ENCODE measurements at places on chromosomes 2 and 18.

- DNase-seq: no peak
Measured at GRCh38 chr2:39860538-39860937, 81.5 kb upstream of the THUMPD2 start.

- DNase-seq: peak; percentile 15
Measured at GRCh38 chr18:63604791-63605567, 17.8 kb downstream of the SERPINB13 start.

- DNase-seq: no peak
Measured at GRCh38 chr2:217671871-217672270, 330.9 kb downstream of the TNS1 start.

- DNase-seq: no peak
Measured at GRCh38 chr2:65053199-65053598, 3.0 kb upstream of the CEP68 start.

GRCh38 chr18:62554061-62554815 is 31.4 kb downstream of the ZCCHC2 start:
- no peak for DNase-seq

DNA sequence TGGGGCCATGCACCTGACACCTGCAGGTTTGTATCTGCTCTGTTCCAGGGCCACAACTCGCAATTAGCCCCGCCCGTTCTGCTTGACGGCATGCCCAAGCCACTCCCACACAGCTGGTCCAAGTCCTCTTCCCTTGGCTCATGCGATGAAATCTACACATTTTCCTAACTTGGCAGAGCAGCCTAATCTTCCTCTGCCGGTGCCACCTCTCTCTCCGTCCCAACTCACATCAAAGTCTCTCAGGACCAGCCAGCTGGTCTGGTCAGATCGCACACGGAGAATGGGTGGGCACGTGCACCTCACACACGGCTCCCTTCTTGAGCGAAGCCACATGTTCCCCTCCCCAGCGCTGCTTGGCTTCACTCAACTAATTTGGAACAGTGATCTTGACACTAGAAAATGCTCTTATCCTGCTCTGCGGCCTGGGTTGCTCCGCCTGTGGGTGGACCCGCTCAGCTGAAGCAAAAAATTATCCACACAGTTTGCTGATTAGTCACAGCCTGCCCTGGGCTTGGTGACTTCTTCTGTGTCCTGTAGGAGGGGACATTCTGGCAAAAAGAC is 176.7 kb downstream of the NRP2 start:
- DNase-seq: no peak

- peak; percentile 73 for DNase-seq
Measured at GRCh38 chr18:26540043-26540628, 8.2 kb downstream of the KCTD1 start.

DNA sequence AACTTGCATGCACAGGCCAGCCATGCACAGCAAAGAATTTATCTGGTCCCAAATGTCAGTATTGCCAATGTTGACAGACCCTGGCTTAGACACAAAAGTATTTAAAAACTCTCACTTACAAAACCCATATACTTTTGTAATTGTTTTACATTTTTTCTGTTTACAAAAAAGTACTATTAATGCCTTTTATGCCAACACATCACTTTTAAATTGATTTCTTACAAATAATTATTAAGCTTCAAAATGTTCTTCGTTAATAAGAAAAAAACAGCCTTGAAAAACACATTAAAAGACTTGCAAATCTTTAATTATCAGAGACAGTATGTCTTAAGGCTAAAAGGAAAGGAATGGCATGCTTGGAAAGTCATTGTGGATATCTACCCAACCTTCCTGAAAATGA is 181.3 kb upstream of the TWIST2 start:
- DNase-seq: no peak

GRCh38 chr18:23225503-23225902 is 90.2 kb downstream of the CABLES1 start:
- DNase-seq: peak; percentile 97

- DNase-seq: no peak
Measured at GRCh38 chr2:32812316-32812715, 134.4 kb upstream of the LTBP1 start.

- no peak for DNase-seq
Measured at GRCh38 chr2:98388081-98388480, 41.8 kb downstream of the CNGA3 start.

GRCh38 chr18:45464619-45465018 is 150.7 kb upstream of the SLC14A2 start:
- DNase-seq: no peak

DNA sequence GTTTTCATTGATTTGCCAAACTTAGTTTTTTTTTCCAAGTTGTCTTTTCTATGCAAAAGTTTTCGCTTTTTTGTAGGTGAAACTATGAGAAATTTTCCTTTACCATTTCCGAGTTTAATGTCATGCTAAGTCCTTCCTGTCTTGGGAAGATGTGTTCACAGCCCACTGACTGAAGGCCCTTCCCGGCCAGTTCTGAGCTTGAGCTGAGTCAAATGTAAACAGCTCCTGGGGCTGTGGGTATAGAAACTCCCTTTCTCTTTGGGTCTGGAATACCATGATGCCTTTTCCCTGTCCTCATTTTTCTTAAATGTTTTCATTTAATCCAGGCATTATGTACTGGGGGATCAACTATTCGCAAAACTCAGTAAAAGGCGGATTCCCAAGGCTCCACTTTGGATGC is 69.8 kb upstream of the IL1R1 start:
- DNase-seq: no peak

- no peak for DNase-seq
Measured at GRCh38 chr2:58601017-58601416, 359.9 kb upstream of the FANCL start.

DNA sequence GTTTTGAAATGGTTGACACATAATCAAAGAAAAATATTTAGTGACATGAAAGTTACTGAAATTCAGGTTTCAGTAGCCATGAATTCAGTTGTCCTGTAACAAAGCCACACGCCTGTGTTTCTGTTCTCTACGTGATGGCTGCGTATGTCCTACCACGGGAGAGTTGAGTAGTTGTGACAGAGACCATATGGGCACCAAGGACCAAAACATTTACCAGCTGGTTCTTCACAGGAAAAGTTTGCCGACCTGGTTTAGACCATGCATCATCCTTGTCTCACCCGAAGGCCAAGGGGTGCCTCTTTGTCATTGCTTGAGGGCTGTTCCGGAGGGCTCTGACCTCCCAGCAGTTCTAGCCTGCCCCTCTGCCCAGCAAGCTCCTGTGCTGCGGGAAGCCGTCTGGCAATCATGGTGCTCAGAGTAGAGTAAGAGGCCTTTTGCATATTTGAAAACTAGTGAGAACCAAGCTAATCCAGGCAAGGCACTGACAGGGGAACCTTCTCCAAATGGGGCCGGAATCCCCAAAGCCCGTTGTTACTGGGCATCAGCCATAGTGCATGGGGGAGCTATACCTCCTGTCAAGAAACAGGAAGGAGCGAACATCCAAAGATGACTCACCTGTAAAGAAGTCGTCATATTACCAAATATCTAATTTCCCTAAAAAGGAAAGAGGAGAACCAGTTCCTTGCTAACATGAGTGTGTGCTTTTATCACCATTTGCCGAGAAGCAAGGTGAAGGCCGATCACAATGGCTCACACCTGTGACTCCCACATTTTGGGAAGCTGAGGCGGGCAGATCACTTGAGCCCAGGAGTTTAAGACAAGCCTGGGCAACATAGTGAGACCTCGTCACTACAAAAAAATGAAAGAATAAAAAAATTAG is 92.6 kb upstream of the RAB12 start:
- no peak for DNase-seq

GRCh38 chr2:8300216-8300615 is 381.6 kb upstream of the ID2 start:
- DNase-seq: no peak

DNA sequence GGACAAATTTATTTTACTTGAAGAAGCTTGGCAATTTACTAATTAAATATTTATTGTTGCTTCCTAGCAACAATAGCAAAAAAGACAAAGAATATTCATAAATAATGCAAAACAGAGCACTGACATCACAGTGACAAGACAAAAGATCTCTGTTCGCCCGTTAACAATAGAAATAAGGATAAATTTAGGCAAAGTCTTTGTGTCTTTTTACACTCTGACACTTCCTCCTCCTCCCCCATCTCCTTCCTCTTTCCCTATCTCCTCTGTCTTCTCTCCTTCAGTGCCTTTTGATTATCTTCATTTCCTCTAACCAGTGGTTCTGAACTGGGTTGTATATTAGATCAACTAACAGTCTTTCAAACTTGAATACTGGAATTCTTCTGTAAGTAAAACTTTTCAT is 808.4 kb downstream of the ERBB4 start:
- DNase-seq: no peak

- DNase-seq: no peak
Measured at GRCh38 chr2:222952204-222952603, 91.4 kb downstream of the ACSL3 start.

DNA sequence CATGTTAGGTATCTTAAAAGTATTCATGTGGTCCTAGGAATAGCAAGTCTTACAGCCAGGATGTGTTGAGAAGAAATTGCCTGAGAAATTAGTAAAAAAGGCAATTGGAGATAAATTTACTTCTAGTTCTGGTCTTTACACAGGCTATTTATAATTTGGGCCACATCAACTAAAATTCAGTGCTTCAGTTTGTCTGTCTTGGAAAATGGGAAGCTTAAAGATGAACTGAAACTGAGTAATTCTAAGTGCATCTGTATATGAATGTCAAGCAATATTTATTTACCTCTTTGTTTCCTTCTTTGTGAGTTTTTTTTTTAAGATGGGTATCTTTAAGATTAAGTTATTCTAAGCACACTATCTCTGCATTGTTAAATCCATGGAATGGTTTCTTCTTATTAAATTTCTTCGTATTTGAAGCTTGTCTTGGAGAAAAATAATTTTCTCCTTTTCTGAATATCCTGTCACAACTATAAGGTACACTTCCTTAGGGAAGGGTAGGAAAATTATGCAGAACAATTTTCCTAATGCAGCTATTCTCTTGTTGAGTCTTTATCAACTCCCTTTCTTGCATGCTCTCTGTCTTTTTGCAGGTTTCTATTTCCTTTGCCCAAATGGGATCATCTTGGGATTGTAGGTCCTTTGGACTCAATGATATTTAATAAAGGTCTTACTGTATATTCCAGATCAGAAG is 39.7 kb upstream of the MMADHC start:
- DNase-seq: no peak

DNA sequence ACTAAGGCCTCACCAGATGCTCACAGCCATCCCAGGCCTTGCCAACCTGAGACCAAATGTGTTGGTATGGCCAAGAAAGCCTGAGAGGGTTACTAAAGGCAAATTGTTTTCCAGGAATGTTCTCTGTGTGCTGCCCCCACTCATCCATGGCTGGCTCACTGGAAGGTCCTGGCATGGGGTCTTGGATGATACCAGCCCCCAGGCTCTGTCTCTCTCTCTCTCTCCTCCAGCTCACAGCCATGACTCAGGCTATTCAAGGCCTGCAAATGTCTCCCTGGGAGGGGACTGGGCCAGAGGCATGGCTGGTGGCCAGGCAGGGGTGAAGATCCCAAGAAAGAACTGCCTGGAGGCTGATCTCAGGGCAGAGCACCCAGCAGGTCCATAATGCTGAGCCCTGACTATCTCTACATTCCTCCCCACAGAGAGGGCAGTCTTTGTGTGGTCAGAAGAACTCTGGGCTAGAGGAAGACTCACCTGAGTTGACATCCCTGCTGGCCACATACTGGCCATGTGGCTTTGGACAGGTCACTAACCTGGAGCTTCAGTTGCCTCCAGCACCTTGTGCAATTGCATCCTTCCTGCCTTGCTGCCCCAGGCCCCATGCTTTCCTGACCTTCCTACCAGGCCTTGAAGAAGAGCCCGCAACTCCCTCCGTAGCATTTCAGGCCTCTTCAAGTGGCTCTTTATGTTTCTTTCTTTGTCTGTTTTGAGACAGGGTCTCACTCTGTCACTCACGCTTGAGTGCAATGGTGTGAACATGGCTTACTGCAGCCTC is 150.4 kb downstream of the ZFP36L2 start:
- DNase-seq: no peak

DNA sequence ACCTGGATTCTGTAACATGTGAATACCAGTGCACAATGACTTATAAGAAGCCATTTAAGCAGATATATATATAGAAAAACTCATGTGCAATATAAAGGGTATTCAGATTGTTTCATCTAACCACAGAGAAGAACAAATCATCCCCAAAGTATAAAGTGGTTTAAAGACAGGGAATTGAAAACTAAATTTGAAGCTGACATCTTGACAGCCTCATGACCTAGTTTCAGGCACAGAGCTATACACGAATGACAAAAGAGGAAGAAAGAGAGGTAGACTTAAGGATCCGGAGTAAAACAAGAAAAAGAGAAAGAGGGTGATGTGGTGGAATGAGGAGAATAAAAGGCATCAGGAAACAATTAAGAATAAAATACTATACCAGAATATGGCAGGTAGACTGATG is 194.5 kb downstream of the EPHA4 start:
- no peak for DNase-seq

DNA sequence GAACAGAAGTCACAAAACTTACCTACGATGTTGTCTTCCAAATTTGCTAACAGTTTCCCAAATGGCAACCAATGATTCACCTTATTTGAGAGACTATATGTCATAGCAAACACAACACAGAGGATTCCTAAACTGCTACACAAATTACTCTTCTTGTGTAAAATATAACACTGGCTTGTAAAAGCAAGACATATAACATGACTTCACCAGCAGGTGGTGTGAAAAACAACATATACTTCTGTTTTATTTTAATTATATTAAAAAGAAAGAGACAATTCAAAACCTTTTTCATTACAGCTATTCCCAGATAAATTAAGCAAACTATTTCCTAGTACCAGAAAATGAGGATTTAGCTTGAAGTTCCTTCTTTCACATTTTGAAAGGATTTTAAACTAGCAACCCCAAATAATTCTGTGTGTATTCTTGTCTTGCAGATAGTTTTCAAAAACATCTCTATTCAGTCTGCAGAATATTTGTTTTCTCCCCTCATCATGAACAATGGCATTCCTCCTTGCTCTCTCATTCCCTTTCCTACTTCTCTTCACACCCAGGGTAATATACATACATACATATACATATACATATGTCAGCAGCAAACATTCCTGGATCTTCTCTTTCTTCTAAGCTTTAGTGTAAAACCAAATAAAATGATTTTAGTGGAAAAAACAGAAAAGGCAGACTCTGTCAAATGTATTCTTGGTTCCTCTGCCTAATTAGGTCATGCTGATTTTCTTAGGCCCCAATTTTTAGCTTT is 62.1 kb downstream of the SCN3A start:
- DNase-seq: no peak

GRCh38 chr2:239220981-239221396 is 179.8 kb downstream of the HDAC4 start:
- no peak for DNase-seq

- no peak for DNase-seq
Measured at GRCh38 chr2:193539188-193539587, 1344.5 kb upstream of the TMEFF2 start.

GRCh38 chr2:33605056-33605455 is 6.0 kb upstream of the FAM98A start:
- no peak for DNase-seq
